ENCODE measurements at places on chromosomes 4 and X.

DNA sequence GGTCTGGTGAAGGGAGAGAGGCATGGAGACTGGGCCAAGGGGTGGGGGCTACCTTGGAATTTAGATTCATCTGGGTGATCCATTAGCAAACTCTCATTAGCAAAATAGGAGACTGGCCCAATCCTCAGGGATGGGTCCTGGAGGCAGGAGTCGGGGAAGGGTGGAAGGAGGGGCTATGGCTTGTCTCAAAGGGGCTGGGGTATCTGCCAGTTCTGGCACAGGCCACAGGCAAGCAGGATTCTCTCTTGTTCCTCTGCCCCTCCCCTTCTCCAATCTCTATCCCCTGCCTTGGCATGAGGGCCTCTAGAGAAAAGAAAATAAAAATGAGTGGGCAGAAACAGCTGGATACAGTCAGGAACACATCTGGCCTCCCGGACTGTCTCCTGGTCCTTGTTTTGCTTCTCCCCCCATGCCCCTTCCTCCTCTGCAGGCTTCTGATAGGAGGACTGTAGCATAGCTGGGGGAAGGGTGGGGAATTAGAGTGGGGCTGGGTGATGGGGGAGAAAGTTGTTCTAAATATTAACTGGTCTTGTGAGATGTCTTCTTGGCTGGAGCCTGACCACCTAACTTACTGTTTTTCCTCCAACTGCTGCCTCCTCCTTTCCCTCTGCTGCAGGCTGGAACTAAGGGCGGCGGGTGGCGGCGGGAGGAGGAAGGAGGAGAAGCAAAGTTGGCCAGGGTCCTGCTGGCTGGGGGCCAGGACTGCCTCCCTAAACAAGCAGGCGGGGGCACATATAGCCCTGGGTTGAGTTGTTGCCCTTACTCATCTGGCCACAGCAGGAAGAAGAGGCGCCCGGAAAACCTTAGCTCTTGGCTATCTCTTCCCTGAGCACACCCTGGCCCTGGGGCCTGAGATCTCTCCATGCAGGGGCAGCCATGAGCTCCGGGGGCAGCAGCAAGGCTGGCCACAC, 53.3 kb upstream of the LAS1L start:
- DNase-seq, result no peak

GRCh38 chr4:36053930-36054329, 190.4 kb downstream of the ARAP2 start:
- no peak for DNase-seq

DNA sequence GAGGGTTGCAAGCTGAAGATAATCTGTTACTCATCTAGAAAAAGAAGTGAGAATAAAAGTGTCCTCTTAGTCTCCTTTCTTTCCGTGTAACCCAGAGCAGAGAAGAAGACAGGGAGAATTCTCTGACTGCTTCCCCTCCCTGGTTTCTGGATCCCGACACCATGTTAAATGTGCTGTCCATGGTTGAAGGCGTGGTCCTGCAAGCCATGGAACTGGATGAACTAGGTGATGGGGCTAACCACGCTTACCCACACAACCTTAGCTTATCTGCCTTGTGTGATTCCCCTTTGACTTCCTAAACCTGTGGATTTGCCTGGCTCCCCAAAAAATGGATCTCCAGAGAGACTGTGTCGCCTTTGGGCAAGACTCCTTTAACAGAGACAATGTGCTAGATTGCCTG, 907.6 kb downstream of the FSTL5 start:
- no peak for DNase-seq

DNA sequence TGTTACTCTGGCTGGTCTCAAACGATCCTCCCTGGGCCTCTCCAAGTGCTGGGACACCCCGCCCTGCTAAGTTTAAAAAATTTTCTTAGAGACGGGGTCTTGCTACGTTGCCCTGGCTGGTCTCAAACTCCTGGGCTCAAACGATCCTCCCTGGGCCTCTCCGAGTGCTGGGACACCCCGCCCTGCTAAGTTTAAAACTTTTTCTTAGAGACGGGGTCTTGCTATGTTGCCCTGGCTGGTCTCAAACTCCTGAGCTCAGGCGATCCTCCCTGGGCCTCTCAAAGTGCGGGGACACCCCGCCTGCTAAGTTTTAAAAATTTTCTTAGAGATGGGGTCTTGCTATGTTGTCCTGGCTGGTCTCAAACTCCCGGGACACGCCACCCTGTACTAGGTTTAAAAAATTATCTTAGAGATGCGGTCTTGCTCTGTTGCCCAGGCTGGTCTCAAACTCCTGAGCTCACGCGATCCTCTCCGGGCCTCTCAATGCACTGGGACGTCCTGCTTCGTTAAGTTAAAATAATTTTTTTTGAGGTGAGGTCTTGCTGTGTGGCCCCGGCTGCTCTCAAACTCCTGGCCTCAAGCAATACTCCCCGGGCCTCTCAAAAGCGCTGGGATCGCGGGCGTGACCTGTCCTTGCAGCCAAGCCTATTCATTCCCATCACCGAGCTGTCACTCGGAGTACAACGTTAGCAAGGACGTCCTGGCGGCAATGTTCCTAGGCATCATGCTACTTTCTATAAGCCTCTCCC, 1.1 kb downstream of the SLC25A6 start:
- no peak for DNase-seq

DNA sequence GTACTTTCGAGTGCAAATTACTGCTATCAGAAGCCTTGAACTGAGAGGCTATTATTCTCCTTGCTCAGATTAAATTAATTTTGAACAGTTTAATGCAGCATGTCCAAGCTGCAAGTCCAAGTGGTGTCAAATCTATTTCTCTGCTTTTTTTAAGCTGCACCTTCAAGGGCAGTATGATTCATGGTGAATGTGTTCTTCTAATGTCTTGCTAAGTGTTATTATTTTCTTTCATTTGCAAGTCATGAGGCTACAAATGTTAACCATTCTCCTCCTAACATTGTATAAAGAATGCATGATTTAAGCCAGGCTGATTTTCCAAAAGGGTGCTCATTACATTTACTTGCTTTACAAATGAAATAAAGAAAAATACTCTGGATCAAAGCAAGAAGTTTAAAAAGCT, 200.4 kb downstream of the TEX13C start:
- no peak for DNase-seq

DNA sequence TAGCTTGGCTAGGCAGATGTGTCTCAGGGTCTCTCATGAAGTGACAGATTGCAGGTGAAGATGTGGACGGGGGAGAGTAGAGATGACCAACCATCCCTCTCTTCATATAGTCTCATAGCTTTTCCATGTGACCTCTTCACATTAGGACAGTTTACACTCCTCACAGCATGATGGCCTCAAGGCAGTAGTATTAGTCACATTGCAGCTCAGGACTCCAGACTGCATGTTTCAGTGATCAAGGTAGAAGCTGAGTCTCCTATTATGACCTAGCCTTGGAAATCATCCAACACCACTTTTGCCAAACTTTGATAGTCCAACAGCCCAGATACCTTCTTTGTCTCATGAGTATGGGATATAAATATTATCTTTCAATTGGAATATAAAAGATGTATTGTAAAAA, 147.7 kb downstream of the GASK1B start:
- DNase-seq, result no peak

GRCh38 chrX:47610511-47610910, 9.1 kb downstream of the SYN1 start:
- no peak for DNase-seq

- DNase-seq, result no peak
Observed at GRCh38 chr4:69517674-69518073, 22.0 kb upstream of the UGT2B4 start.

DNA sequence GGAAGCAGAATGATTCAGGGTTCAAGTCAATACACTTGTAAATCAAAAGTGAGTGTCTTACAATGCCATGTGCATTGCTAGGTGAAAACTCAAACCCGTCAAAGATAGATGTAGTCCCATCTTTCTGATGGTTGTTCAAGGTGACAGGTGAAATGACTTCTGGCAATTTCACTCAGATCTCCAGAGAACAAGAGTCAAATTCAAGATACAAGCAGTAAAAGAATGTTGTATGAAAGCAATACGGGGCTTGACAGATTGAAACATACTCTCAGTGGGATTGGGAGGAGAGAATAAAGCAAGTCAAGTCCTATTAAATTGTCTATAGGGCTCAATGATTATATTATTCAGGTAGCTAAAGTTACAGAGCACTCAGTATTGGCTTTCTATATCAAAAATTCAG, 105.1 kb upstream of the ANXA10 start:
- DNase-seq, result no peak

DNA sequence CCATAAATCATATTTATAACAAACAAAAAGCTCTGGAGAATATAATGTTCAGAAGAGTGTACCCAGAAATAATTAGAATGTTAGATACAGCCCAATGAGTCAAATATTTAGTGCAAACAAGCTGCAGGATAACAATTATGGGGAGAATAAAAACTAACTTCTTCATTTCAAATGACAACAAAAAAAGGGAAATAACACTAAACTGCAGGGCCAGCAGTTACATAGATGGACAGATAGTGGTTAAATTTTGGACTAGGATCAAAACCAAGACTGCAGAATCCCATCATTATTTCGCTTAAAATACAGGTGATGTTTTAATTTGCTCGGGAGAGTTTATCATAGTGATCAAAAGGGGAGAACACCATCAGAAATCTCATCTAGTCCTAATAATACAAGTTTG, 617 bp upstream of the GPR34 start:
- DNase-seq, result no peak

DNA sequence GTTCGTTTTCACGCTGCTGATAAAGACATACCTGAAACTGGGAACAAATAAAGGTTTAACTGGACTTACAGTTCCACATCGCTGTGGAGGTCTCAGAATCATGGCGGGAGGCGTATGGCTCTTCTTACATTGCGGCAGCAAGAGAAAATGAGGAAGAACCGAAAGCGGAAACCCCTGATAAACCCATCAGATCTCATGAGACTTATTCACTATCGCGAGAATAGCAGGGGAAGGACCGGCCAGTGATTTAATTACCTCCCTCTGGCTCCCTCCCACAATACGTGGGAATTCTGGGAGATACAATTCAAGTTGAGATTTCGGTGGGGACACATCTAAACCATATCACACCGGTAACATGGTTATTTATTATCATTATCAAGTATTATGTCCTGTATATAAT, 2204.5 kb downstream of the ARAP2 start:
- no peak for DNase-seq

DNA sequence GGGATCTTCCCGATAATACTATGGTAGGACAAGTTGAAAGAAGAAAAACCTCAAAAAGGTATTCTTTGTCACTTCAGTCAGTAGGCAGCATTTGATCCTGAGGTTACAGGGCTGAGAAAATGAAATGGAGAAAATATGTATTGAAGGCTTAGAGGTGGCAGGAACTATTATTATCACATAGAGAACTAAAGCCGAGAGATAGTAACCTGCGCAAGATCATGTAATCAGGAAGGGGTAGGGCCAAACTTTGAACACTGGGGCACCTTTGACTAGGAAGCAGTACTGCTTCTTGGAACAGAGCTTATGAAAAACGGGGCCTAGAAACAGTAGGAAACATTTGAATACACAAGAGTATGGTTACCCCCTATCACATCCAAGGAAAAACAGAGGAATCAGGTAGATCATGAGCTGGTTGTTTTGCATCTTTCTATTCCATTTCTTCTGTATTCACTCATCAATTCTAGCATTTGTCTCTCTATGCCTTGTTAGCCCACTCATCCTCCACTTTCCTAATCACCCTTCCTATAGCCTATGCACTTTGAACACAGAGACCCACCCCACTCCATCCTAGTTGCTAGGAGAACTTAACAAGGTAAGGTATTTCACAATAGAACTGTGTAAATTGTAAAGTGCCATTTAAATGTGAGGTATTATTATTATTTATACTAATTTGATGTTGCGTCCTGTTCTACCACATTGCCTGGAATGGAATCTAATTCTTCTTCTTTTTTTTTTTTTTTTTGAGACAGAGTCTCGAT, 34.6 kb upstream of the SLC9A7 start:
- DNase-seq, result no peak

- DNase-seq, result peak; percentile 9
Observed at GRCh38 chrX:54043541-54044125, 640 bp downstream of the PHF8 start.

DNA sequence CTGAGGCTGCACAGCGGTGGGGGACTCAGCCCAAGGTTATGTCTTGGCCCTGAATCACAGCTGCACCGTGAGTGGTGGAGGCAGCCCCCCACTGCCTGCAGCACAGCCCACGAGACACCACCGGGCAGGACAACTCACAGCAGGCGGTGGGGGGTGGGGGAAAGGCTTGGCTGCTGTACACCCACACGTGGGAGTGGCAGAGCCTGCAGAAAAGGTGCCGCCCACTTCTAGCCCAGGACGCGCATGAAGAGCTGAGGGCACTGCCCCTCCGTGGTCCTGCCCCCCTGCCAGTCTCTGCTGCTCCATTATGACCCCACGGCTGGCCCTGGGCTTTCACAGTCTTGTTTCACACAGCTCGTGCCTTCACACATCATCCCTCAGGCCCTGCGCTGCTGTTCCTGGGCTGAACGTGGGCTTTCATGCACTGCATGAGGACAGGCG, 40.8 kb downstream of the FGFRL1 start:
- DNase-seq, result no peak

GRCh38 chr4:119666653-119667091, 38.1 kb upstream of the PDE5A start:
- no peak for DNase-seq

GRCh38 chr4:177403746-177404145, 38.5 kb downstream of the AGA start:
- DNase-seq, result no peak

- no peak for DNase-seq
Observed at GRCh38 chr4:112647785-112648184, 10.8 kb downstream of the LARP7 start.

GRCh38 chr4:114807357-114807756, 208.8 kb downstream of the UGT8 start:
- no peak for DNase-seq

DNA sequence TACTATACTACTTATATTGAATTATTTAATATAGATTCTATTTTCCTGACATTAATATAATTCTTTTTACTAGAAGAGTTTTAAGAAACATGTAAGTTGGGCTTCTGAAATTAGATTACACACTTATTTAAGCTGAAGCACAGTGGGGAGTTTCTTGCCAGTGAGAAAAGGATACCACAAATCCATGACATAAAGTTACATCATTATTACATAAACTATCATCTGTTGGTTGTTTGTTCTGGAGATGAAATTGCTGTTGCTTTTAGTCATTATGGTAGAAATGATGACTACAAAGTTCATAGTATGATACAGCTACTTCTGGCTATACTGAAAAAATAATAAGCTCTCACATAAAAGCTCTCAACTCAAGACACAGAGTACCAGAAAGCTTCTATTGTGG, 880.4 kb downstream of the PCDH18 start:
- no peak for DNase-seq

DNA sequence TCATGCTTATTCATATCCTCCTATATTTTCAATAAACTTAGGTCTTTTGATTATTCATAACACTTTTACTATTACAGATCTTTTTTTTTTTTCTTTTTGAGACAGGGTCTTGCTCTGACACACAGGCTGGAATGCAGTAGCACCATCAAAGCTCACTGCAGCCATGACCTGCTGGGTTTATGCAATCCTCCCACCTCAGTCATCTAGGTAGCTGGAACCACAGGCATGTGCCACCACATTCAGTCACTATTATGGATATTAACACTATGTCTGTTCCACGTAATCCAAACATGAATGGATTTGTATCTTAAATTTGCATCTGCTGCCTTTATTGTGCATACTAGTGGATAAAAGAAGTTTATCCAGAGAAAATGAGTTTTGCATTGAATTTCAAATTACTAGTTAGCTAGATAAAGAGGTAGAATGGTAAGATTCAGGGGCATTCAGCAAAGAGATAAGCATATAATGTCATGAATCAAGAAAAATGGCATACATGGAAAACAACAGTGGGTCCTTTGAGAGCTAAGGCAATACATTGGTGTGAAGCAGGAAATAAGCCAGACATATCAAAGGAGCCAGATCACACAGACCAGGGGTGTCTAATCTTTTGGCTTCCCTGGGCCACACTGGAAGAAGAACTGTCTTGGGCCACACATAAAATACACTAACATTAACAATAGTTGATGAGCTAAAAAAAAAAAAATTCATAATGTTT, 13.9 kb downstream of the ANAPC10 start:
- no peak for DNase-seq
